ENCODE measurements at places on chromosomes 13 and 19. TPM values are rescaled to one million over a fixed set of nuclear protein-coding genes. Genes with fewer than 3 reads are reported as not detected.

Gene C1QTNF9B
- total RNA-seq = not detected

Gene ZNF878
- 0.07 TPM for total RNA-seq

Gene HRC
- total RNA-seq = 0.65 TPM

Gene C13orf42
- total RNA-seq = not detected

Gene SIGLEC8
- total RNA-seq = not detected

Gene OR1I1
- total RNA-seq = not detected

Gene ZNF415
- 9.5 TPM for total RNA-seq

Gene ACOD1
- not detected for total RNA-seq

Gene CCDC70
- not detected for total RNA-seq

Gene ZNF491
- total RNA-seq = 3.0 TPM

Gene KLK14
- not detected for total RNA-seq

Gene PCDH9
- 3.8 TPM for total RNA-seq

Gene ZNF587
- 33.7 TPM for total RNA-seq

Gene TEX101
- total RNA-seq = not detected

Gene REEP6
- 2.1 TPM for total RNA-seq

Gene DAND5
- total RNA-seq = 0.13 TPM

Gene SERTAD1
- 15.1 TPM for total RNA-seq

Gene CGB5
- total RNA-seq = not detected

Gene ZNF154
- total RNA-seq = 8.1 TPM

Gene DMKN
- 3.6 TPM for total RNA-seq

Gene TINCR
- total RNA-seq = 0.66 TPM

Gene LAIR1
- not detected for total RNA-seq

Gene CGB2
- not detected for total RNA-seq

Gene NCCRP1
- not detected for total RNA-seq

Gene OLFM4
- 0.20 TPM for total RNA-seq

Gene SIGLEC5
- not detected for total RNA-seq

Gene NCAN
- total RNA-seq = not detected

Gene CAPN12
- 0.13 TPM for total RNA-seq

Gene SGCG
- 0.52 TPM for total RNA-seq

Gene ZNF430
- 6.8 TPM for total RNA-seq

Gene CEACAM16
- not detected for total RNA-seq

Gene CILP2
- 0.17 TPM for total RNA-seq

Gene CYP2A7
- total RNA-seq = not detected

Gene ADGRL1
- 5.9 TPM for total RNA-seq

Gene ZNF814
- total RNA-seq = 8.0 TPM

Gene STOML3
- total RNA-seq = not detected

Gene IGFL1
- not detected for total RNA-seq

Gene KLK3
- not detected for total RNA-seq

Gene GPR183
- 0.07 TPM for total RNA-seq

Gene RDH8
- total RNA-seq = not detected

Gene EXOC3L2
- total RNA-seq = 0.10 TPM

Gene NMRK2
- not detected for total RNA-seq
